ENCODE measurements at places on chromosomes 1 and 21.

DNA sequence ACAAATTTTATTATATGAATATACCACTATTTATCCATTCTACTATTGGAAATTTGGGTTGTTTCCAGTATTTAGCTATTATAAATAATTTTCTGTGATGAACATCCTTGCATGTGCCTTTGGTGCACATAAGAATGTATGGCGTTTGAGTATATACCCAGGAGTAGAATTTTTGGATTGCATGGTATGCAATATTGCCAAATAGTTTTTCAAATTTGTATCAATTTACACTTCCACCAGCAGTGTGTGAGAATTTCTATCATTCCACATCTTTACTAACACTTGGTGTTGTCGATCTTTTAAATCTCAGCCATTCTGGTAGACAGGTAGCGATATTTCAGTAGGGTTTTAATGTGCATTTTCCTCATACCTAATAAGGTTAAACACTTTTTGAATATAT is 9.2 kb upstream of the FNBP1L start:
- no peak for DNase-seq

DNA sequence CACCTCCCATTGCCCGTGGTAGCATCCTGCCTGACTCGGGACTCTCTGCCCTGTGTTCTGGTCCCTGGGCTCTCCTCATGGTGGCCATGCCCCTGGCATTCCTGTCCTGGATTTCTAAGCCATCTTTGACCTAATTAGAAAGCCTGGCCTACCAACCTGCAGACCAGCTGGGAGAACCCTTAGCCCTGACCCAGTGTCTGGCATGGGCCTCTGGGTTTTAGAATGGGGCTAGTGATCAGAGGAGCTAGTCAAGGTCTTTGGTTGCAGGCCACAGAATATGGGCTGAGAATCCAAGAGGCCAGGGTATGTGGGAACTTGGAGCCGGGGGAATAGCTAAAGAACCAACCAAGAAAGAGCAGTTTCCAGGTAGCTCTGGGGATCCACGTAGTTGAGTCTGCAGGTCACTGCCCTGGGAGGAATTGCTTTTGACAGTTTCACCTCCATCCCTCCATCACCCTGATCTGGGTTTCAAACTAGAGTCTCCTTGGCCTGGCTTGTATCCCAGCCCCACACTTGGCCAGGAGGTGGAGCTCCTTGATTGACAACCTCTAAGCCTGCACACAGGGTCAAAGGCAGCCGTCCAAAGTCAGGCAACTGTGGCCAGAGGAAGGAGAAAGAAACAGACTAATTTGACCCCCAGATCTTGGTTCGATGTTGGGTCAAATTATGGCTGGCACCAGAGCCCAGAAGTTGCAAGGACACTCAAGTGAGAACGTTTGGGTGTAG is 54.7 kb upstream of the ABCG1 start:
- DNase-seq: peak; percentile 67

GRCh38 chr1:40360631-40361030 is 12.9 kb upstream of the SMAP2 start:
- DNase-seq: no peak

DNA sequence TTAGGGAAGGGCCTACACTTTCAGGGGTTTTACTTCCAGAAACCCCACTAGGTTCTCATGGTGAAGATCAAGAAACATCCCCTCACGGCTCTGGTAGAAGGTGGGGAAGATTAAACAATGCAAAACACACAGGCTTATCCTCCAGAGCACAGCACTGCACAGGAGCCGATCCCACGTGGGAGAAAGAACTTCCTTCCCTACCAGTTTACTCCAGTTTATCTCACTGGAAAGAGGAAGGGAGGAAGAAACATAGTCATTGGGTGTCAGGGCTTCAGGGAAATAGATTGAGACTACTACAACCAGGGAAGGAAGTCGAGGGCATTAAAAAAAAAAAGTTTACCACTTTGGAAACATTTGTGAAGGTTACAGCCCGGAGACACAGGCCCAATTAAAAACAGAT is 164.4 kb downstream of the NTPCR start:
- peak; percentile 79 for DNase-seq

DNA sequence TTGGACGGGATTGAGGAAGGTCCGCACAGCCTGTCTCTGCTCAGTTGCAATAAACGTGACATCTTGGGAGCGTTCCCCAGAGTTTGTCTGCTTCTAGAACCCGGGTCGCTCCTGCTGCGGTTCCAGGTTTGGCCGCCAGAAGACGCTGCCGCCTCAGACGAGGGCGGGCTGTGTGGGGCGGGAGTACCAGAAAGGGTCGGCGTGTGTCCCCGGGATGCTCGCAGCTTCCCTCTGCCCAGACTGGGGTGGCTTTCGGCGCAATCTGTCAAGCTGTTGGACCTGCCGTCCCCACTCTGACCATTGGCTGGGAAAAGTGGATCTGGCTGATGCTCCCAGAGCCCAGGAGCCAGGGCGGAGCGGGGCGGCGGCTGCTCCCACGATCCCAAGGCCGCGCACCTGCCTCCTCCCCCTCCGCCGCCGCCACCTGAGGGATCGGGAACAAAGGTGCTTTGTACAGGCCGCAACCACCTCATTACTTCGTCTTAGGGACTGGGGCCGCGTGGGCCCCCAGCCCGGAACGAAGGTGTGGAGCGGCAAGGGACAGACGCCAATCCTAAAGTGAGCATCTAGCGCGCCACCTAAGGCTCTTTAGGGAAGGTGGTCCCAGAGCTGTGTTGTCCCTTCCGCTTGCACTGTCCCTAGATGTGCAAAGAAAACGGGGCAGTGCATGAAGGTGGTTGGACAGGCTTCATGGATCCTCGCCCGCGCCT is 683 bp upstream of the EFNA4 start:
- peak; percentile 47 for DNase-seq

DNA sequence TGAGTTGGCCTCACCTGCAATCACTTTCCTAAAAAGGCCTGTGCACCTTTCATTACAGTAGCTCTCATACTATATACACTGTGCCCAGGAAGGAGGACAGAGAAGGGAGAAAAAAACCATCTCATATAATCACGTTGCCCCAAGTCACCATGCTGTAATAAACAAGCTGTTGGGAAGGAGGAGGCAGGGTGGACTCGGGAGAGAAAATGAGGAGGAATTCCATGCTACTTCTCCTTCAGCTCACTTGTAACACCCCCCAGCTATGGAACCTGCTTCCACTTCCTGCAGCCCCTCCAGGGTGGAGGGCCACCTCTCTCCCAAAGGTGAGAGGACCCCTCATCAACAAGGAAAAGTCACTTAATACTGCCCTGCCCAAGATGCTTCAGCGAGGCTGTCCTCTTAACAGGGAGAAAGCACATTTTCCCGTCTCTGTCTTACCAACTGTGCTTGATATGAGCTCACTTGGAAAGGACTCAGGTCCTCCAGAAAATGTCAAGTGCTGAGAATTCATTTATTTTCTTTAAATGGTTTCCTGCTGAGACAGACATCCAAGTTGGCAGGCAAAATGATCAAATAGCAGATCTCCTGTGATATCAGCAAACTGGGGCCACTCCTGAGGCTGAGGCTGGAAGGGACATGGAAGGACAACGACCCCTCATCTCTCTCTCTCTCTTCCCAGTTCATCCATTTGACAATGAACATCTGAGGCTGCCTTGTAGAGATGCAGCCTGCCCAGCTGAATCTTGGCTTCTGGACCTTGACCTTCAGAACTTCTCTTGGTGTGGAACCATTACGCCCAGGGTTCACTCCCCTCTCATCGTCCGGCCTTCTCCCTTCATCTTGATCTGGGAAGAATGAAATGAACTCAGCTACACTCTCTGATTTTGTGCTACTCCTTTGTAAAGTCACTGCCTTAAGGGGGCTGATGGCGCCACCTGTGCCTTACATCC is 54.0 kb downstream of the CAPN9 start:
- DNase-seq: no peak

DNA sequence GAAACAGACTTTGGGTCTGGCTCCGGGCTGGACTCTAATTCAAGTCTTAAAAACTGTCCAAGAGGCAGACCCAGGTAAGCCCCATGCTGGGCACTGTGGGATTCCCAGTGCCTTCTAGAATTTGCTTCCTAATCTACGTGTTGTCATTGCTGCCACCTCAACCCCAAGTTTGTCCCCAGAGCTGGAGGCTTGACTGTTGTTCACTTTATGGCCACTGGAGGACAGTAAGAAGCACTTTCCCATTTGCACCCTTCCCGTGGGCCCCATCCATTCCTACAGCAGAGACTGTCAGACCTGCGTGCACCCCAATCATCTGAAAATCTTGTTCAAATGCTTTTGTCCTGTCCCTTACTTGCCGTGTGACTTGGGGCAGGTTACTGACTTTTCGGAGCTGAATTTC is 29.4 kb upstream of the VASH2 start:
- no peak for DNase-seq

DNA sequence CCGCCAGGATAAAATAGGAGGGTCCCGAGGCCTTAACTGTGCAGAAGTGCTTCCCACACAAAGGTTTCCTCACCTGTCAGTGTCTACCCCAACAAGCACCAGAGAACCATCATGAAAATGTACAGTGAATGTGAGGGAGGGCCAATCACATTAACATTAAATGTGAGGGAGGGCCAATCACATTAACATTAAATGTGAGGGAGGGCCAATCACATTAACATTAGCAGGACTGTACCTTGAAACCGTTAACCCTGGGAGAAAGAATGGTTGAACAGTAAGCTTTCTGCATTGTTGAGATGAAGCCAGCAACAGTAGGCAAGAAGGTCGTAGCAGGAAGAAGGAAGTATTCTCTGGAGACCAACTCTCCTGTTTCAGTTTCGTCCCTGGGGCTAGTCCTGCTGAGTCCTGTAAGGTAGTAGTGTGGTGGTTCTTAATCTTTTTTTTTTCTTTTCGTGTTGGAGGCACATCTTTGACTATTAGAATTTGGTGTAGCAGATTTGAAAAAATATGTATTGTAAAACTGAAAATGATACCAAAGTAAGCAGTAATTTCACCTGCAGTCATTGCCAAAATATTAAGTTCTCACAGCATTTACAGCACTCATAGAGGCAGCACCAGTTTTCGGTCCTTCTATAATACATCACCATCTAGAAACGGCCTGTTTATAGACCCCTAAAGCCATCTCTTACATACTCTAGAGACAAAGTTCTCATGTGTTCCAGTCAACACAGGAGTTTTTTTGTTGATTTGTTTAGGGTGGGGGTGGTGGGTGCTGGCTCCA is 98.6 kb upstream of the PPP2R5A start:
- DNase-seq: peak; percentile 44

- no peak for DNase-seq
These were observed 25.6 kb downstream of the MIS18A start for GRCh38 chr21:32253215-32253641.

GRCh38 chr1:226606311-226607267 is 58.0 kb downstream of the STUM start:
- DNase-seq: no peak

DNA sequence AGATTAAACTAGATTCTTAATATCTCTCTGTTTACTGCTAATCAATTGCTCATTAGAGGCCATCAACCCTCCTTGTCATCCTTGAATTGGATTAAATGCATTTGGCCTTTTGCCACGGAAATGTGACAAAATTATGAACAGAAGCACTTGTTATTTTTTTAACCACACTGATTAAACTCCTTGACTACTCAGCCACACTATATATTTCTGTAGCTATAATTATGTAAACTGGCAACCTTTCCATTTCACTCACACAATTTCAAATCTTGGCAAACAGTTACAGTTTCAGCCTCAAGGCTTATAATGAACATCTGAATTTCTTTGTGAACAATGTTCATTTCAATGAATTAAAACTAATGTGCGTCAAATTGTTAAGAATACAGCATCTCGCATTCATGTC is 10.1 kb downstream of the ADAMTS5 start:
- no peak for DNase-seq

GRCh38 chr1:218456444-218456843 is 111.3 kb downstream of the TGFB2 start:
- peak; percentile 39 for DNase-seq

DNA sequence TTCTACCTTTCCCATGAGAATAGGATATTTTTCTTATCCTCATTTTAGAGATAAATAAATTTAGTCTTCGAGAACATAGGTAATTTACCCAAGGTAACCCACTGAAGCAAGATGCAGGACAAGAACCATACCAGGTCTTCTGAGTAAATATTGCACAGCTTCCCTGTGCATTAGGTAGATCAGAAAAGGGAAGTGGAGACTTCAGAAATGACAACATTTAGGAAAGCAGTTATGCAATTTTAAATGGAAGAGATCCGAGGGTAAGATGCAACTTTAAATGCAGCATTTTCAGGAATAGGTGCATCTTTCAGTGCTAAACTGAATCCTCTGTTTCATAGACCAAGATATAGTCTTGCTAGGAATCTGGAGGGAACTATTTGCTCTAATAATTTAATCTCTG is 206.4 kb upstream of the SGIP1 start:
- peak; percentile 79 for DNase-seq
